ENCODE measurements at places on chromosomes 12 and 14.

- no peak for DNase-seq
Observed at GRCh38 chr12:72522411-72522810, 250.2 kb downstream of the TRHDE start.

- DNase-seq = no peak
Observed at GRCh38 chr14:74425525-74426201, 347 bp downstream of the SYNDIG1L start.

DNA sequence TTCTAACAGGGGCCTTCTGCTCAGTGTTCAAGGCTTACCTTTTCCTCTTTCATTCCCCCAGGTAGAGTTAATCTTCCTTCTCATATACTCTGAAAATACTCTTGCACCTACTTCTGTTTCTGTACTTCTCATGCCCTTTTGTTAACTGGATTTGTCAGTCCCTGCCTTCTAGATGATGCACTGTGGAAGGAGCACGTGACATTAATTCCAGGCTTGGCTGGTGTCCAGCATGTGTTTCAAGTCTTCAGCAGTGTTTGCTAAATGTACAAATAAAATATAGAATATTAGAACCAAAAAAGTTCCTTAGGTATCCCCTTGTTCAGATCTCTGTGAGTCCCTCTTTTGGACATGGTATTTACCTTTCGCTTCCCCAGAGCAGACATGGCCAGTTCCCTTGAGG lies 27.9 kb upstream of the EVL start:
- no peak for DNase-seq

DNA sequence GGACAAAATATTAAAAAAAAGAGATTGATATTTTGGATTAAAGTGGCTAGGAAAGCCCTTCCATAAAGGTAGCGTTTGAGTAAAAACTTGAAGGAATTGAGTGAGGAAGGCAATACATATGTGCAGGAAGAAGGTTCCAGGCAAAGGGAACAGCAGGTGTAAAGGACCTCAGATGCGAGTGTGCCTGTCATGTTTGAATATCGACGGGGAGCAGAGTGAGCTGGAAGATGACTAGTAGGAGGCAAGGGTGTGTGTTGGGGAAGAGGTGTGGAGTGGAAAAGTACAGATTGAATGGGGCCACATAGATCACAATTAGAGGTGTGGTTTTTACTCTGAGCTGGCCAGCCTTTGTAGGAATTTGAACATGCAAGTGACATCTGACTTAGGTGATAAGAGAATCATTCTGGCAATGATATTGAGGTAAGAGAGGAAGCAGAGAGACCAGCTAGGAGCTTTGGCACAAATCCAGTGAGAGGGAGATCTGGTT lies 15.0 kb upstream of the FBXO33 start:
- no peak for DNase-seq

GRCh38 chr14:64704743-64705380 lies 638 bp downstream of the PLEKHG3 start:
- no peak for DNase-seq

GRCh38 chr14:56150645-56151345 lies 32.6 kb downstream of the PELI2 start:
- DNase-seq = no peak

- DNase-seq = no peak
Observed at GRCh38 chr12:127987199-127987901, 279.6 kb upstream of the TMEM132C start.

- no peak for DNase-seq
Observed at GRCh38 chr12:68405343-68405781, 73.2 kb upstream of the MDM1 start.

DNA sequence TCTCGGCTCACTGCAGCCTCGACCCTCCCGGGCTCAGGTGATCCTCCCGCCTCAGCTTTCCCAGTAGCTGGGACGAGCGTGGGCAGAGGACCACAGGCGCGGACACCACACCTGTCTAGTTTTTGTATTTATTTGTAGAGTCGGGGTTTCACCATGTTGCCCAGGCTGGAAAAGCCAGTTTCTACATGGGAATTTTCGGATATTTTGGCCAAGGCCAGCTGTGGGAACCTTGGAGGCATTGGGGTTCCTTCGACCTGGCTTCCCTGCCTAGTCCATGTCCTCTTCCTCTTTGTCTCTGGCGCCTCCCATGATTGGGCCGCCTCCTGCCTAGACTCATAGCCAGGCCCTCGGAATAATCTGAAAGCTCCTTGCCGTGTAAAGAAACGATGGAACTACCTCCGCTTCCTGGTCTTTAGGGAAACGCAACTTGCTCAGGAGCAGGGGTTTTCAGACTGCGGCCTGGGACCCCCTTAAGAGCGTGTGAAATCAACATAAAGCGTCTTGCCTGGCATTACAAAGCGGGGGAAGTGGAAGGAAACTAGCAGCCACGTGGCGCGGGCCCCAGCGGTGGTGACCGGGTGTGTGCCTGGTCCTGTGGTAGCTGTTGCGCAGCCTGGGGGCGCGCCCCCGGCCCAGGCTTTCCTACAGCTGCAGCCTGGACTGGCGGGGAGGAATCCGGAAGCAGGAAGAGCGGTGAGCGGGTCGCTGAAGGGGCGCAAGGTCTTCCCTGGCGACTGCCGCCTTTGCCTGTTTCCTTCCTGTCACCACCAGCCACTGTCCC lies 1.4 kb upstream of the HSP90AA1 start:
- no peak for DNase-seq

DNA sequence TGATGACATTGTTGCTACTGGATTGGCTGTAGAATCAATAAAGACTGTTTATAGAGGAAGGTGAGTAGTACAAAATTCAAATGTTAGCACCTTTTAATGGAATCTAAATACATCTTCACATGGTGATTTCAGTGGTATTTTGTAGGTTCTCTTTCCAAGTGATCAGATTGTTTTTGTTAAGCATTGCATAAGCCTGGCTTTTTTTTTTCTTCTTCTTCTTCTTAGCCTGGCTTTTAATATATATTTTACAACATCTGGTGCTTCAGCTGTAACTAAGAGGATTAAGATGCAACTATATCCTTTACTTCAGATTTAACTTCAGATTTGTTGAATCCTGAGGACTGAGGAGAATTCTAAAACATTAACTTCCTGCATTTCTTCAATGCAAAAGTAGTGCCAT lies 57.3 kb upstream of the ATF1 start:
- no peak for DNase-seq

DNA sequence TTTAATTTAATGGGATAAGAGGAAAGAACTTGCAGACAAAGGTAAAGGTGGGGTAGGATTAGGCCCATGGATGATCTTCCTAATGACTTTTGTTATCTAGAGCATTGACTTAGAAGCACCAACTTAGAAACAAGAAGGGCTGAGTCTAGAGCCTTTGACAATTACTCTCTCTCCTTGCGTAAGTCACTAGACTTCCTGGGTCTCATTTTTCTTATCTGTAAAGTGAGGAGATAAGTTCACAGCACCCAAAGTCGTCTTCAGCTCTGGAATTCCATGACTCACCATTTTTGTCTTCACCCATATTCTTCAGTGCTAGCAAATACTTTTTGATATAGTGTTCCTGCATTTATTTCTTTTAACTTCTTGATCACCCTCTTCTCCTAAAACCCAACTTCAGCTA lies 75.7 kb downstream of the SSPN start:
- DNase-seq = no peak

DNA sequence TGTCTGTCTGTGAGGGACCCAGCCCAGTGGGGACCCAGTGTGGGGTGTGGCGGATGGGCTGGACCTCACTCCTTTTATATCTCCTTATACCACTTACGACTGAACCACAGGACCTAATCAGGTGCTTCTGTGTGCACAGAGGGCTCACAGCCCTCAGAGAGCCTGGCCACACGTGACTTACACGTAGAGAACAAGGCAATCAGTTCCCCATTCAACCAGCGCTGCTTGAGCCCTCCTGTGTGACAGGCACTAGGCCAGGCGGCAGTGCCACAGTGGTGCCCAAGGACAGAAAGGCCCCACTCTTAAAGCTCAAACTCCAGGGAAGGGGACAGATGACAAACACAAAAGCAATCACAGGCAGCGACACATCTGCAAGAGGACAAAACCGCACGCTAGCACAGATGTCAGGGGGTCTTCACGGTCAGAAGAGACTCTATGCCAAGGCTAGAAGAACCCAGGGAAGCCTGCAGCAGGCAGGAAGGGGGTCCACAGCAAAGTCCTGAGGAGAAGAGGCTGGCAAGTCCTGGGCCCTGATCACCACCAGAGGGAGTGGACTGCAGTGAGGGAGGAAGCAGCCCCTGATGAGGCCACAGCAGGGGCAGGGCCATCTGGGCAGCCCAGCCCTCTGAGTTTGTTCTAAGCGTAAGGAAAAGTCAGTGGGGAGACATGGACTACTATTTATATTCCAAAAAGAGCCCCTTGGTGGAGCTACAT lies 39.3 kb downstream of the SETD3 start:
- no peak for DNase-seq

DNA sequence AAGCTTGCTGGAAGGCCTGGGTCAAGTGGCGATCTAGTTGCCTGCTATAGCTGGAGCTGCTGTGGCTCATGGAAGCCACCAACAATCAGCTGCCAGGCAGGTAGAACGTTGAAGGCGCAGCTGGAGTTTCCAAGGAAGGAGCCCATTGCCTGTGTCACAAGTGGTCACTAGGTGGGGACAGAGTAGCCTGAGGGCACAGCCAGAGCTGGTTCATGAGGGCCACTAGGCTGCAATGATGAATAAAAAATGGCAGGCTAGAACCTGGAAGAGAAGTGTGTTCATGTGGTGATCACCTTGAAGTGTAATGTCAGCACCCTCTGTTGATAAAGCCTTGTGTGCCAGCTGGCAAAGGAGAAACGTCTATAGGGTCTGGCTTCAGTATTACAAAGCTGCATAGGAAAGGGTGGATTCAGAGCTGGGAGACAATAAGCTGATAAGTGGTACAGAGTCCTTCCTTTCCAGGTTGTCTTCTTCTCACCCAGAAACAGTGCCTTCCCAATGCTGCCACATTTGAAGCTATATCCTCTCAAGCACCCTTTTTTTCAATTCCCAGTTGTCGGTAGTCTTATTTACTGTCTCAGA lies 165.8 kb downstream of the EMP1 start:
- DNase-seq = no peak

GRCh38 chr12:71162832-71163763 lies 5.3 kb upstream of the TSPAN8 start:
- DNase-seq = no peak

DNA sequence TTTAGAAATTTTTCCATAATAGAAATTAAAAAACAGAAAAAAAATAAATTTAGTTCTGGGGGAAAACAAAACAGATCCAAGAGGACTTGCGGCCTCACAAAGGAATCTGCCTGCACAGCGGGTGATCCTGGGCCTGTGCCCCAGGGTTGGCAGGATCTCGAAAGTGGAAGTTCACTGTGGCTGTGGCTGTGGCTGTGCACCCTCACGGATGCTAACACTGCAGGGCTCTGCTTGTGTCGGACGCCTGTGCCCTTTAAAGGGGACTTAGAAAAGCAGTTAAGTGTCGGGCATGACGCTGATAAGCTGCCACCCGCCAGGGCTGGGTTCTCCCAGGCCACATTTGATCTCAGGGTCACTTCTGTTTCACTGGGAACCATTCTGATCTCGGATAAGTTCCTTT lies 209.1 kb downstream of the TTC7B start:
- no peak for DNase-seq

DNA sequence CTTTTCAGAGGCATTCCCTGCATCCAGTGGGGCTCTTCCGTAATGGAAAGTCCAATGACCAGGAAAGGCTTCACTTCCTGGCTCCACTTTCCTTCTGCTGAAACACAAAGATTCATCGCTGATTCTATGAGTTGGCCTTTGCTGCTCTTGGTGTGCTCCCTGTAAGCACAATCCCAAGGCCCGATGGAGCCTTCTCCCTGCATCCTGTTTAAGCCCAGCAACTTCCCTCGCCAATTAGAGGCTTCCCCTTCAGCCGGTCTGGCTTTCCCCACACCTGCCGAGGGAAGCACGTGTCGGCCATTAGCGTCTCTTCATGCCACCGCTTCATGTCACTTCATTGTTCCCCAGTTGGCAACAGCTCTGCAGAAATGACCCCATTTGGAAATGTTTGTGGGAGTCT lies 693.9 kb downstream of the MED13L start:
- DNase-seq = no peak

DNA sequence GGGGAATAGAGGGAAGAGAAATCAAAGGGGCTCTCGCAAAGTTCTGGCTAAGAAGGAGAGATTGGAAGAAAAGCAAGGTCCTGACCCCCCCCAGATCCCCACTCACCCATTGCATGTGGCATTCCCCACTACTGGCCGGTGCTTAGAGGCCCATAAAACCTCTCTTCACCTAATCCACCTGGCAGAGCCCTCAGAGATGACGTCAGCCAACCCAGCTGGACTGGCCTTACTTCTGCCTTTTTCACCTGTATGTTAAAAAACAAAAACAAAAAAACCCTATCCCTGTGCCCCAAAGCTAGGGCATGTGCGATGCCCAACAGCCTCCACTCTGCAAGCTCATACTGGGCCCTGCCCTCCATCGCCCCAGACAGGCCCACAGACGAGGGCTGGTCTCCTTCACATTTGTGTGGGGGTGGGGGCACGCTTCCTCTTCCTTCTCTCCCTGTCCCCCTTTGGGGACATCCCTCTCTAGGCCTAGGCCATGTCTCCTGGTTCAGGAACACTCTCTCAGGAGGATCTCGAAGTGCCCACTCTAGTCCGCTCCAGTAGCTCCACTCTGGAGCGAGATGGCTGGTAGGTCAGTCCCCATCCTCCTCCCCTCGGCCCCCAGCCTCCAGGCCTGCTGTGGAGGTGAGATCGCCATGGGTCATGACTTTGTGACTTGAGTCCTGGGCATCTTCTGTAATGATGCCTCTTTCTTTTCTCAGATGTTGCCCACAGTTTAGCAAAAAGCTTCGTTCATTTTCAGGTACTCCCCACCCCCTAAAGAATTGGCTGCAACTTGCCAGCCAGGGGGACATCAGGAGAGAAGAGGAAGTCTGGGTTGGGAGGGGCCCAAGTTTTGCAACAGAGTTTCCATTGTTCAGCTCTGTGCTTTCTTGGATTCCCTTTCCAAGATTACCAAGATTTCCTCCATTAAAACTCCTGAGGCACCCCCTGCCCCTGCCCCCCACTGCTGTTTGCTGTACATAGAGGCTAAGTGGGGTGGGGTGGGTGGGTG lies 37.0 kb downstream of the FIGNL2 start:
- DNase-seq = no peak

DNA sequence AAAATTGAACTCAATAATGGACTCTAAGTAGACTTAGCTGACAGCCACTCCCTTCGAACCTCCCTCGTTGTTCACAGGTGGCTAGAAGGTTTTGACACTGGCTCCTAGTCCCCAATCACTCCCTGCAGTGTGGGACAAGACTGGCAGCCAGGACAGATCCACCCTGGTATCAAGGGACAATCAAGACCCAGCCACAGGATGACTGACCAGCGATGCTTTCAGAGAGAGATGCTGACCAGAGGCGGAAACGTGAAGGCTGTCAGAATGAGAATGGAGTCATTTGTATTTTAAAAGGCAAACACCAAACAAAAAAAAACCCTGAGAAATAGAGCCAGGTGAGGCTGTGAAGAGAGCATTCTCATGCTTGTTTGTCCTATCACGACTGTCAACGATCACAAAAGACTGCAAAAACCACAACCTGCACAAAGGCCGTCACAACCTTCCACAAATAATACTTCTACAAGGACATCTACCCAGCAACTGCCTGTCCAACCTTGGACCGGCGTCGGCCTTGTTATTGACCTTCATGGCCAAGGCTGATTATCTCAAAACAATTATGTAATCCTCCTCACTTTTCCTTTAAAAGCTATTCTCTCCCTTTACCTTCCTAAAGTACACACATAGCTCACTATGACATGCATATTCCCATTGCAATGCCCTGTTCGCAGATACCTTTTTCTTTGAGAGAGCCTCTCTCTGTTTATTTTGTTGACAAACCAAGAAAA lies 13.2 kb downstream of the EIF5 start:
- no peak for DNase-seq

GRCh38 chr12:96368233-96368632 lies 32.0 kb downstream of the CDK17 start:
- DNase-seq = no peak

GRCh38 chr12:52036587-52037171 lies 14.6 kb upstream of the NR4A1 start:
- DNase-seq = no peak

Data from AG04450 (cell line).